Inflammatory macrophage treated with lipopolysaccharide for 4 hours (primary cell): ENCODE measurements at places on chromosomes 4 and X.

DNA sequence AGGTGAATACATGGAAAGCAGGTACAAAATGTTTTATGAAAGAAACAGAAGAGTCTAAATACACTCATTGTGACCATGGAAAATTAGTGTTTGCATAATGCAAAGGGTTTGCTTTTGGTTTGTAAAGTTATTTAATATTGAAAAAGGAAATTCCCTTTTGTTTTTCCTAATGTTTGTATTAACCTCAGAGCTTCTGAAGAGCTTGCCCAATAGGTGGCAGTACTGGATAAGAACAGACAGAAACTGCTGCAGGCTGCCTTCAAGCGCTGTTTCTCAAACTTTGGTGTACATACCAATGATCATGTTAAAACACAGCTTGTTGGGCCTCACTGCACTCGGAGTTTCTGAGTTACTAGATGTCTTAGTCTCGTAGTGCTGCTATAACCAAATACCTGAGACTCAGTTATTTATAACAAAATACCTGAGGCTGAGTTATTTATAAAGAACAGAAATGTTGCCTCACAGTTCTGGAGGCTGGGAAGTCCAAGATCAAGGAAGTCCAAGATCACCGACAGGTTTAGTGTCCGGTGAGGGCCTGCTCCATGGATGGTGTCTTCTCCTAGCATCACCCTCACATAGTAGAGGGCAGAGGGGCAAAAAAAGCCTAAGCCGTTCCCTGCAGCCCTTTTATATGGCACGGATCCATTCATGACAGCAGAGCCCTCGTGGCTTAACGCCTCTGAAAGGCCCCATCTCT is 54.2 kb downstream of the SUPT20HL2 start:
- DNase-seq, result peak; percentile 69

DNA sequence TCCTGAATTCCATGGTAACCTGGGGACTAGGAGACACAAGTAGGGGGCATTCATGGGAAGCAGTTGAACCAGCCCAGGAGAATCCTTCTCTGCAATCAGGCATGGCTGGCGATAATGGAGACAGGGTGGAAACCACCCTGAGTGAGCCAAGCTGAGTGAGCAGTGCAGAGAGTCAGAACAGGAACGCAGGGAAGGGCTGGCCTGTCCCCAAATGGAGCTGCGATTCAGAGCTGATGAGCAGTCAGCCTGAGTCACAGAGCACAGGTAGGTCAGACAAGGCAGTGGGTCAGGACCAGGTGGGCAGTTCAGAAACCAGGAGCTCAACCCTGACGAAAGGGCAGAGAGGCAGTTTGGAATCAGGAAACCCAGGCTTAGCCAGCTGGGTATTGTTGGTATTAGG is 129.0 kb downstream of the BTC start:
- no peak for DNase-seq

GRCh38 chr4:17780501-17781299 is 721 bp downstream of the FAM184B start:
- no peak for DNase-seq

DNA sequence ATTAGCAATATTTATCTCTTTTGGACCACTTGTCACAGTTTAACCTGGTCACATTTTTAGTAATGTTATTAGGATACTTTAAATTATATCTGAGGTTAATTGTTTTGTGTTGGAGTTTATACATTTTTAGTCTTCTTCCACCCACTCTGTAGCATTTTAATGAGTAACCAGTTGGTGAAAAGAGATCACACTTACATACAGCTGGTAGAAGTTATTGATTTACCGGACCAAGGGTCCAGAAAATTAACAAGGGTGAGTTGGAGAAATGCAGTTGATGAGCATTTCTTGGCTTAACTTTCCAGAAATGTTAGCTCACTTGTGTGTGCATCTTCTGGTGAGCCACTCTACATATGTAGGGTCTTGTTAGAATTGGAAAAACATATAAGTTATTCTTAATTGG is 219.6 kb downstream of the GRXCR1 start:
- no peak for DNase-seq

DNA sequence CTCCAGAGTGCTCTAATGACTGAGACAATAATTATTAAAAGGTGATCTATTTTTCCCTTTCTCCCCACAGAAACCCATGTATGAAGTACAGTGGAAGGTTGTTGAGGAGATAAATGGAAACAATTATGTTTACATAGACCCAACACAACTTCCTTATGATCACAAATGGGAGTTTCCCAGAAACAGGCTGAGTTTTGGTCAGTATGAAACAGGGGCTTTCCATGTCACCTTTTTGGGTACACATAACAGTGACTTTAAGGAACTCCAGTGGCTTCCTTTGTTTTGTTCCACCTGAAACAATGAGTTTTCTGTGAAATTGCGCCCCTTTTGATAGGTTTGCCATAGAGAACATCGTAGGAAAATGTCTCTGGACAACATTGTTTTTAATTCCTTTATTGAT is 69.6 kb downstream of the KIT start:
- no peak for DNase-seq

DNA sequence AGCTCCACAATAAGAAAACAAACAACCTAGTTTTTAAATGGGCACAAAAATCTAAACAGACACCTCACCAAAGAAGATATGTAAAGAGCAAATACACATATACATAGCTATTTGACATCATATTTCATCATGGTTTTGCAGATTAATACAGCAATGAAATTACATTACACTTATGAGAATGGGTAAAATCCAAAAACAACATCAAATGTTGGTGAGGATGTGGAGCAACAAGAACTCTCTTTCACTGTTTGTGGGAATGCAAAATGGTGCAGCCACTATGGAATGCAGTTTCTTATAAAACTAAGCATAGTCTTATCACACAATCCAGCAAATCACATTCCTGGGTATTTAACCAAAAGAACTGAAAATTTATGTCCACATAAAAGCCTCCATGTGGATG is 25.0 kb downstream of the TLR6 start:
- DNase-seq, result no peak

DNA sequence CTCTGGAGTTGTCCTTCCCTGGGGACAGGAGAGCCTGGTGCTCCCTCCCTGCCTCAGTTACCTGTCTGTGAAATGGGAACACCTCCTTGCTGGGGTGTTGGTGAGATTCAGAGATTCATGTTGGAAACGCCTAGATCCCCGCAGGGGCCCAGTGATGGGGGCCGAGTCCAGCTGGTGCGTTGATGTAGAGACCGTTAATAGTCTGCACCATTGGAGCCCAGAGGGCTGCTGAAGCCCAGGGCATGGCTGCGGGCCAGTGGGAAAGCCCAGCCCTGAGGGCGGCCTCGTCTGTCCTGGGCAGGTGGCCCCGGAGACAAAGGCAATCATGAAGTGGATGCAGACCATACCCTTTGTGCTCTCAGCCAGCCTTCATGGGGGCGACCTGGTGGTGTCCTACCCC is 14.4 kb downstream of the CPZ start:
- no peak for DNase-seq

- DNase-seq, result no peak
Measured at GRCh38 chr4:88866862-88867550, 169.4 kb upstream of the NAP1L5 start.

- DNase-seq, result peak; percentile 47
Measured at GRCh38 chrX:37753384-37753783, 26.5 kb upstream of the CYBB start.

DNA sequence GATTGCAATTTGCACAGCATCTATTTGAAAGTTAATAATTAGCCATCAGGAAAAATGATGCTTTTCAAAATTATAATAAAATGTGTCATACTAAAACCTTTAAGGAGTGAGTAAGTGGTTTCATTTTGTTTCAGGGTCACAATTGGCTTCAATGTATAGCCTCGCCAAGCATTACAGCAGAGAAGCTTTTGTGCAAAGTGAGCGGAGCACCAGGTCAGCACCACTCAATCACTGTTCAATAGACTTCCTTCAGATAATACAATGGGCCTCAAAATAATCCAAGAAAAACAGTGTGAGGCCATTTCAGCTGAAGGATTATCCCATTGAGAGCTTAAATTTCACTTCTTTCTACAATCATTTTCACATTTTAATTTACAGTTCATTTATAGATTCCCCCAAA is 409.2 kb upstream of the SLIT2 start:
- DNase-seq, result no peak

DNA sequence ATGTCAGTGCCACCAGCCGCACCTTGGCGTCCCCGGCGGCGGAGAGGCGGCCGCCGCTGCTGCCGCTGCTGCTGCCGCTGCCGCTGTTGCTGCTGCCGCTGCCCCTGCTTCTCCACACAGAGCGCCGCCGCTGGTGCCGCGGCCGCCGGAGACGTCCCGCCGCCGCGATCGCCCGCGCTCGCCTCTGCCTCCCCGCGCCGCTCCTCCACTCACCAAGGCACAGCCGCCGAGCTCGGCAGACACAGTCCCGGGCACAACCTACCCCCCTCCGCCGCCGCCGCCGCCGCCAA is at the start of gene PPP3CA:
Gene PPP3CA, minus strand, starts transcription at position 260 of the 290 bp plus-strand sequence.
- DNase-seq, result no peak

GRCh38 chr4:36385951-36386571 is 104.6 kb downstream of the DTHD1 start:
- DNase-seq, result peak; percentile 85

- no peak for DNase-seq
Measured at GRCh38 chrX:69216911-69217310, 51.7 kb upstream of the PJA1 start.

- no peak for DNase-seq
Measured at GRCh38 chr4:7333024-7333780, 101.5 kb downstream of the PSAPL1 start.

DNA sequence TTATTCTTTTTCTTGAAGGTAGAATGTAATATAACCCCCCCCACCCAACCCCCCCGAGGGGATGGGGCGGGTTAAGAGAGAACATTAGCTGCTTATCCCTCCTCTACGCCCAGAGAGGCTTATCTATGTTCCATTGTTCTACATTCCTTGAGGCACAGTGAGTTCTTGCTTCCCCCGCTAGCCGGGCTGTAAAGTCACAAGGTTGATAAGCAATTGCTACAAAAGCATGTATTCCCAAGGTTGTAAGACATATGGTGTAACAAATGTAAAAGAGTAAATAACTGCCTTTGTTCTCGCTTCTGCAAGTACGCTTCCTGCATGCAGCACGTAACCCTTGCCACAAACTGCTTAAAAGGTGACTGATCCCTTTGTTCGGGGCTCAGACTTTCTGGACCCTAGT is 8.2 kb downstream of the DCAF8L2 start:
- DNase-seq, result no peak

- no peak for DNase-seq
Measured at GRCh38 chrX:129945131-129945530, 37.3 kb upstream of the BCORL1 start.

DNA sequence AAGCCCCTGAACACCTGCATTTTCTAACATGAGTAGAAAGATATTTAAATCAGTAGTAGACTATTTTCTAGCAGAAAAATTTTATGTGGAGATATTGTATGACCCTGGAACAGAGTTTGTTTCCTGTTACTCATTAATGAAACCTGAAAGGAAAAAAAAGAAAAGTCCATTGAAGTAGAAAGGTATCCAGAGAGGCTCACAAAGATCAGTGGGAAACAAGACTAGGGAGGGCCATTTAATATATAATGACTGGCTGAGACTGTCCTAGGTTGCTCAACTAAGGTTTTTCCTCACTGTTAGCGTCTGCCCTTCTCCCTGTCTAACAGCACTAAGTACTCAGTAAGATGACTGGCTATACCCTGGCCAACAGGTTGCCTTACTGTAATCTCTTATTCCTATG is 788.6 kb downstream of the GLUD2 start:
- DNase-seq, result no peak

DNA sequence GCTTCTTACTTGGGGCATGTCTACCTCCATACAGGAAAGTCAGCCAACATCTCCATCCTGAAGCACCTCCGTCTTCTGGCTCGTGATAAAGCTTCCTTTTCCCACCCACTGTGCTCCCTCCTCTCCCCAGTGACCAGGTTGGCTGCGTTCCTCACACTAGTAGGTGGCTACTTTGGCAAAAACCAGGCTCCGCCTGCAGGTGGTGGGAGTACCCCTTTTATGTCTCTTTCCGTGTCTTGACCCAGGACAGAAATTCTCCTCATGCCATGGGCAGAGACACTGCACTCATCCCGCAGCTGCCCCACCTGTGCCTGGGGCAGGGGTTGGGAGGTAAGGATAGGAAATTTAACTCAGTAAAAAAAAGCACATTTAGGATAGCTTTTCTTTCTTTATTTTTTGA is 50.9 kb downstream of the ENPP6 start:
- no peak for DNase-seq

DNA sequence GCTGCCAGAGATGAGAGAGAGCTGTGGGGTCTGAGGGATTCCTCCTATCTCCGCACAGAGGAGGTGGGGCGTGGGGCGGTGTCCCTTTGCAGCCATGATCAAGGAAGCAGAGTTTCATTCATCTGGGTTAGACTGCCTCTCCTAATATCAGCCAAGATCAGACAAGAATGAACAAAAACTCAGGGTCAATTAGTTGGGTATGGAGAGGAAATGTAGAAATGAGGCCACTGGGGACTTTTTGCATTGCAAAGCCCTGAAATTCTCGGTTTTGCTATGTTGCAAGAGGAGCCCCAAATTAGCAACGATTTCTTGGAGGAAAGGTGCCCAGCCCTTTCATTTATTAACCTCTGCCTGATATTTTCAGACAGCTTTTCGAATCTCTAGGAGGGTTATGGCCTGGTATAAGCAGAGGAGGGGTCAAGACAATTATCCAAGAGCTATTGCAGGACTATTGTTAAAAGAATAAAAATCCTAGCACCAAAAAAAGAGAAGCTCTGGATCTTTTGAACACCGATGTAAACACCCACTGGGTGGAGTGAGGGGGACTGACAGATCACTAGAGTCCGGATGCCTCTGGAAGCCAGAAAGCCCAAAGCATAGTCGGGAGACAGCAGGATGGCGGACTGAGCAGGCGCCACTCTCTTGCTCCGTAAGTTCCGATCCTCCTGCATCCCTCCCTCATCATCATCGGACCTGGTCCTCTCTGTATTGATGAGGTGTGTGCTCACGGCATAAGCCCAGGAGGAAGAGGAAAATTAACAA is 34.4 kb upstream of the ACSL1 start:
- DNase-seq, result peak; percentile 95

DNA sequence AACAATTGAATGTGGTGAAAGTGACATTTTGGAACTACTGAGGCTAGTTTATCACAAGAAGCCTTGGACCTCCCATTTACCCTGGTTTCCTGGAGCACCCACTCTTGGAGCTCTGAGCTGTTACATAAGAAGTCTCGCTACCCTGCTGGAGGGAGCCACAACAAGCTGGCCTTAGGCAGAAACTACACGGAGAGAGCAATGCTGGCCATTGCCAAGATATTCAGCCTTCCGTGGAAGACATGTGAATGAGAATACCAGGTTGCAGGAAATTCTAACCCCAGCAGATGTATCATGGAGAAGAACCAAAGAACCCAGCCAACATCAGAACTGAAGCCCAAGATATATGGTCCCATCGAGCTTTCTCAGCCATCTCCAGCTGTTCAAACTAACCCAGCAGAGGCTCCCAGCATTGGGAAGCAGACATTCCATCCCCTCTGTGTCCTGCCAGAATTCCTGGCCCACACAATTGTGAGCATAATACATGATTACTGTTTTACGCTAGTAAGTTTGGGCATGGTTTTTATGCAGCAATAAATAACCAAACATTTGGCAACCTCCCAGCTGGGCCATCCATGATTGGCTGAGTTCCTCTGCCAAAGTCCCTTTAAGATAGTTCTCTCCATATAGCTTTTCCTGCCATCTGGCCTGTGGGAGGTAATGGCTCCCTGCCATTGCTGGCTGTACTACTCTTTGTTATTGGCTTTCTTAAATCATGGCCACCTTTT is 17.9 kb upstream of the PDE5A start:
- no peak for DNase-seq

- DNase-seq, result no peak
Measured at GRCh38 chrX:103012945-103013344, 51.0 kb downstream of the BEX1 start.

- no peak for DNase-seq
Measured at GRCh38 chr4:124151031-124151430, 561.5 kb downstream of the ANKRD50 start.
